ENCODE measurements at places on chromosomes 3 and 15.
A peak's percentile ranks its signal among the peaks of the same experiment; 100 is the strongest.

DNA sequence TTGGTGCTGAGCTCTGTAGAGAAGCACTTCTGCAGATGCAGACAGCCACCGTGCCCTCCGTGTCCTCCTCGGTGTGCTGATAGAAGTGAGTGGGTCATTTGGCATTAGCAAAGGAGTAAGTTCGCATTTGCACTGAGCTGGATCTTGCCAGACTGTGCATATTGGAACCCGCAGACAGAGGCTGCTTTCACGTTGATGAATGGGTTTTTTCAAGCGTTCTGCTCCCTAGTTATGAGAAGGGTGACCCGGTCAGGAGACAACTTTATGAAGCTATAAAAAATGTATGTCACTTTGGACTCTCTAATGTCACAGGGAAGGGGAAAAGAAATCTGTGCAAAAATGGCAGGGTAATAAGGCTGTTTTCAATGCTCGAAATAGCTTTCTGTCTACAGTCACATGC is 739.4 kb downstream of the MCTP2 start:
- DNase-seq, result no peak

DNA sequence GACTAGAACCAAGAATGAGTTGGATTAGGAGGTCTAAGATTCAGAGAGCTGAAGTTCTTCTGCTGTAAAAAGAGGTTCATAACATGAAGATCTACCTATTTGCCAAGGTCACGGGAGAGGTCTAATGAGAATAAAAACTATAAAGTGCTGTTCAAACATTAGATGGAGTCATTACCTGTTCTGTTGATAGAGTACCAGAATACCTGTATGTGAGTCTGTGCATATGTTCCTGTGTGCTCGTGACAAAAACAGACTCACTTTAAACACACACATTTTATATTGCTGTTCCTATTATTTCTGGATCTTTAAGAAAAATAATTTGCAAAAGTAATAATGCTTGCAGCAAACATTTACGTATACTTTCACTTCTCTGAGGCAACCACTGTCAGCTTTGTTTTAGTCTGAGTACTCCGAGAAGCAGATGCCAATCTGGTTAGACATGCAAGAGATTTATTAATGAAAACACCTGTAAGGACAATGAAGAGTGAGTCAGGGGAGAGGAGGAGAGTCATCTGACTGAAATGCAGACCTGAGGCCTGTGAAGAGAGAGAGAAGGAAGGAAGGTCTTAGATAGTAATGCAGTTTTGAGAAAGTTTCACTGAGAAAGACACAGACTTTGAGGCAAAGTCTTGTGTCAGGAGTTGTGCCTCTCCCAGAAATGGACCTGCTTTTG is 221.2 kb downstream of the SQOR start:
- no peak for DNase-seq

DNA sequence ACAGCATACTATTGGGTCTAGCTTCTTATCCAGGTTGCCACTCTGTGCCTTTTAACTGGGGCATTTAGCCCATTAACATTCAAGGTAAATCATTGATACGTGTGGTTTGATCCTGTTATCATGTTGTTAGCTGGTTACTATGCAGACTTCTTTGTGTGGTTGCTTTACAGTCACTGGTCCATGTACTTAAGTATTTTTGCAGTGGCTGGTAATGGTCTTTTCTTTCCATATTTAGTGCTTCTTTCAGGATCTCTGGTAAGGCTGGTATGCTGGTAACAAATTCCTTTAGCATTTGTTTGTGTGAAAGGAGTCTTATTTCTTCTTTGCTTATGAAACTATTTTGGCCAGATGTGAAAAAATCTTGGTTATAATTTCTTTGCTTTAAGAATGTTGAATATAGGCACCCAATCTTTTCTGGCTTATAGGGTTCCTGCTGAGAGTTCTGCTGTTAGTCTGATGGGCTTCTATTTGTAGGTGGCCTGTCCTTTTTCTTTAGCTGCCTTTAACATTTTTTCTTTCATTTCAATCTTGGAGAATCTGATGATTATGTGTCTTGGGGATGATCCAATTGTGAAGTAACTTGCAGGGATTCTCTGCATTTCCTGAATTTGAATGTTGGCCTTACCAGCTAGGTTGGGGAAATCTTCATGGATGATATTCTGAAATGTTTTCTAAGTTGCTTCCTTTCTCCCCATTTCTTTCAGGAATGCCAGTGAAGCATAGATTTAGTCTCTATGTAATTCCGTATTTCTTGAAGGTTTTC is 39.3 kb downstream of the CCR1 start:
- no peak for DNase-seq

- DNase-seq, result no peak
Observed at GRCh38 chr3:125213946-125214542, 1.5 kb upstream of the SLC12A8 start.

DNA sequence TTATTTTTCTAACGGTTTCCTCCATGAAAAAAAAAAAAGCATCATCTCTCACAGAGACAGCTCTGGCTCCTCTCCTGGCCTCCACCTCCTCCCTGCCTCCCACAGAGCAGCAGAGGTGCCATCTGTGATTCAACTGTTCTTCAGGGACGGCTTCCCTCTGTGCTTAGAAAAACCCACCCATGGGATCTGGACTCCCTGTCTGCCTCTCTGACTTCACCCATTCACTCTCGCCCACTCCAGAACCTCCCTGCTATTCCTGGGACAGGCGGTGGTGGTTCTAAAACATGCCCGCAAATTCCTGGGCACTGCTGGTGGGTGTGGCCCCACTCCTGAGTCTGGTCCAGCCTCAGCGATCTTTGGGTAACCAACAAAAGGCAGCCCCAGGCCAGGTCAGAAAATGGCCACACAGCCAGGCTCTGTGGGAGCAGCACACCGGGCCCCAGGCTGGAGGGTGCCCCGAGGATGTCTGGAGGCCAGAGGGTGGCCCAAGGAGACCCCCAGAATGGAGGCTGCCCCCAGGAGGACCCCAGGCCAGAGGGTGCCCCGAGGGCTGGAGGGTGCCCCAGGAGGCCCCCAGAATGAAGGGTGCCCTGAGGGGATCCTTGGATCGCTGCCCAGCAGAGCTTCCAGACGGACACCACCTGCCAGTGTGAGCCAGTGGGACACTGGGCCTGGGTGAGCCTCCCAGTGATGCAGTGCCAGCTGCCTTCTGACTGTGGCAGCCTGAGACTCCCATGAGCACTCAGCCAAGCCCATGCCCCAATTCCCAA is 2.6 kb upstream of the CHST13 start:
- DNase-seq, result no peak

DNA sequence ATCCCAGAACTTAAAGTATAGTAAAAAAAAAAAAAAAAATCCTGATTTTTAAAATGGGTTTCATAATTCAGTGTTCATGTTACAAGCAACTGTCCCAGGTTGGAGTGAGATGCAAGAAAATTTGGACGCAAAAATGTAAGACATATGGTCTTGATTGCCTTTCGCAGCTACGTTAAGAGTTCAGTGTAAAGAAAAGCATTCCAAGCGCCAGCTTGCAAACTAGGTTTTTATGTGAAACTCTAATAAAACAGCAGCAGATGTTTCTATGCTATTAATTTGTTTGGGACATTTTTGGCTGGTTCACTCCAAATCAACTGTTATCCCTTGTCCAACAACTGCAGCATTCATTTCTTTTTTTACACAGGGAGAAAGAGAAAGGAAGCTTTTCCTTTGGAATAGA is 957.8 kb downstream of the ROBO1 start:
- no peak for DNase-seq

DNA sequence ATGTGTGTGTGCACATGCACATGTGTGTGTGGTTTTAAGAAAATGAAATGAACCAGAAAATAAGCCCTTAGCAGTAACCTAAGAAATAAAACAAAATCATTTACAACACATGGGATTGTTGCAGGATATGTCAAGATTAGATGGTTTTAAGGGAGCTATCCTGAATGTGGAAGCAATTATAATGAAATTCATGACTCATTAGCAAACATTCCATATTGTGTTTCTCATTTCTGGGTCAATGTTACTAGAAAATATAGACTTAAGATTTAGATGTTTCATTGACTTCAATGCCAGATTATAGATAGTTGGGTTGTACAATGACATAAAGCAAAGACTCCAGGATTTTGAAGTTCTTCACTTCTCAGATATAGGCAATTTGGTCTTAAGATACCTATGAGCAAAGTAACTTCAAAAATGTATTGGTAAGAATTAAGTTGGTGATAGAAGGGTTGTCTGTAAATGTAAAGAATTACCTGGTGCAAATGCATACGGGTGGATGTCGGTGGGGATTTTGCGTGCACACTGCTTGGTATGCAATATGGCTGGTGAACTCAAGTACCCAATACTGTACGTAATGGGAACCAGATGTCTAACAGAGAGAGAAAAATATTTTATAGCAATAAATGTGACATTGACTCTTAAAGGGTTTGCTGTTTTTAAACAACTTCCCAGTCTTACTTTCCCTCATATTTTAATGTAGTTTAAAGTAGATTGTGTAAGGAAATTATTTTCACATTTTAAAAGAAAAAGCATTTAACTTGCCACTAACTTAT is 53.9 kb upstream of the NR2F2 start:
- no peak for DNase-seq

DNA sequence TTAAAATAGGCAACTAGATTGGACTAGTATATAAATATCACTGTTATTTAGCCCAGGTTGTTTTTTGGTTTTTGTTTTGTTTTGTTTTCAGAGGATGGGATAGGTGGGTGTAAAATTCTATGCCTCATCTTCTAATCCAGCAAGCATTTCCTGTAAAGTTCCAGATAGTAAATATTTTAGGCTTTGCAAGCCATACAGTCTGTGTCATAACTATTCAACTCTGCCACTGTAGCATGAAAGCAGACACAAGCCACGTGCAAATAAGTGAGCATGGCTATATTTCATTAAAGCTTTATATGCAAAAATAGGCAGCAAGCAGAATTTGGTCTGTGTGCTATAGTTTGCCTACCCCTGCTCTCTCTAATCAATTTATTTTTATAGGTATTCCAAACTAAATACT is 657.3 kb upstream of the TGFBR2 start:
- no peak for DNase-seq

GRCh38 chr15:56160966-56161365 is 82.7 kb downstream of the RFX7 start:
- no peak for DNase-seq

GRCh38 chr15:62781081-62781497 is 261.5 kb upstream of the TPM1 start:
- DNase-seq, result no peak

GRCh38 chr15:57037548-57037947 is 119.1 kb downstream of the TCF12 start:
- no peak for DNase-seq

GRCh38 chr15:93566762-93567161 is 477.8 kb upstream of the RGMA start:
- DNase-seq, result peak; percentile 6

DNA sequence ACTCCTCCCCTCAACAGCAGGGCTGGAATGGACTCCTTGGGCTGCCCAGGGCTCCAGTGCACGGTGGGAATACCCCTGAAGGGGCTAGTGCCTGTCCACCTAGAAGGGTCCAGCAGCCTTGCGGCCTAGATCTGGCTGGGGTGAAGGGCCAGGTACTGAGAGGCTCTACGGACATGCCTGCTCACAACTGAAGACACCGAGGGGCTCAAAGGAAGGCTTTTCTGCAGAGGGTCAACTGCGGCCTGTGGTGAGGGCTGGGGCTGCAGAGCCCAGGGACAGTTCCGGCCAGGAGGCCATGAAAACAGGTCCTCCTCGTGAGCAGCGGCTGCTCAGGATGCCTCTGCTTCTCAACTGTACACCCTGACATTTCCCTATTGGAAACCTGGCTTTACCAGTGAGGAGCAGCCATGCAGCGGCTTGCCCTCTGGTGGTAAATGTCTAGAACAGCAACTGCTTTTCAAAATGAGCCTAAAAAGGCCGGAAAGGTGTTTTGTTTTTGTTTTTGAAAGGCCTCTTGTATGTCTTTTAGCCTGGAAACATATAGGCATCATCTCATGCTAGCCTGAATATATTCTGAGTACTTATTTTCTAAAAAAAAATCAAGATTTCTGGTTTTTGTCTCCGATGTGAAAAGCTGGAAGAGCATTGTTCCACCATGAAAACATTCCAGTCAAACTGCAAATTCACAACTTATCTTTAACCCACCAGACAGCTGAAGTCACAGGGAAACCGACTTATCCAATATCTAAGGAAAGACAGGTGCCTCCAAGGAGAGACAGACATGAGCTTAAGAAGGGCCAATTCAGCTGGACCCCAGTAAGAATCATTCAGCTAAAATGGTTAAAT is 163.4 kb downstream of the KLF13 start:
- peak; percentile 48 for DNase-seq

- no peak for DNase-seq
Observed at GRCh38 chr3:150458001-150458400, 49.9 kb downstream of the TSC22D2 start.

DNA sequence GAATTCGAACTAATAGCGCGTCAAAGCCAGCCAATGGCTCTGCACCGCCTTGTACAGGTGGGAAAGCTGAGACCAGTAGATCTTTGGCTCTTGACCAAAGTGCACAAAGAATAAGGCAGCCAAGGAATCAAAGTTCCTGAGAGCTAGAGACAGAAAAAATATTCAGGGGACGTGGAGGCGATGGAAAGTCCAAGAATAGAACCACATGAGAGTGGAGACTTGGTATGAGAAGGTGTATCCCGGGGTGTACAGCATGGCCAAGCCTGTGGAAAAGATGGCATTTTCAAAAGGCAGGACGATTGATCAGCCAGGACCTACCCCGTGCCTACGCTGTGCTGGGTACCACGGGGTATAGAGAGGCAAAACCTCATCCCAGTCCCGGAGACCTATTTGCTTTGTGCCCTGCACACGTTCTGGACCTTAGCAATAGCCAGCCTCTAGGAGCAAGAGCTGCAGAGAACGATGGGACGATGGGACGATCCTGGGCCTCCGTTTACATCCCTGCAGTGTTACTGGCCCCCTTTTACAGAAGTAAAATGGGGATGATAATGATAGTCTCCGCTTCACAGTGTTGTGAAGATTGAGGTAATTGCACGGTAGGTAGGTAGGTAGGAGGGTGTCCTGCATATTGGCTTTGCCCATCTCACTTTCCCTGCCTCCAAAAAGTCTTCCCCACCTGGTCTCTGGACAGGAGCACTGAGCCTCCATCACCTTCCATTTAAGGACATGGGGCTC is 583 bp upstream of the RBSN start:
- peak; percentile 35 for DNase-seq

GRCh38 chr3:165749241-165749640 is 88.0 kb downstream of the BCHE start:
- no peak for DNase-seq

DNA sequence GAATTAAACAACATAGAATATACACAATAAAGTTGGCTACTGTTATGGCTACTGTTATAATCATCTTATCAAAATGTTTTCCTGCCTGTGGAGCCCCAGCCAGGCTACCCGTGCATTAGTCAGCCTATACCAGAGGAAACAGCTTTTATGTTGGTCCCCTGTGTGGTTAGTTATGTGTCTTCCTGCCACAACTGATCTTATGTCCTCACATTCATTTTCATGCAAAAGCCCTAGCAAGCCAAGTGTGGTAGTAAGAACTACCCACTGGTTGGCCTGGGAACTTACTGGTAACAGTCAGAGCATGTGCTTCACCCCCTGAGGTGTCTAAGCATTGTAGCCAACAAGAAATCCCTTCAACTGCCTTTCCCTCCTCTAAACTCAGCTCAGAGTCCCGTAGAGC is 21.8 kb downstream of the MGLL start:
- DNase-seq, result peak; percentile 16

- DNase-seq, result no peak
Observed at GRCh38 chr3:159941038-159942000, 47.3 kb upstream of the IL12A start.

All from activated naive CD4-positive, alpha-beta T cell treated with anti-CD3 and anti-CD28 coated beads for 36 hours (primary cell).